ENCODE measurements at places on chromosomes 5 and 9. TPM values are rescaled to one million over a fixed set of nuclear protein-coding genes. Genes with fewer than 3 reads are reported as not detected.

The AK8 gene
- not detected for total RNA-seq

The RMI1 gene
- total RNA-seq = 21.4 TPM

The IFNA5 gene
- not detected for total RNA-seq

The ARAP3 gene
- 7.2 TPM for total RNA-seq

The FTMT gene
- not detected for total RNA-seq

The FBP1 gene
- total RNA-seq = 1.3 TPM

The HTR4 gene
- total RNA-seq = not detected

The SLC1A3 gene
- not detected for total RNA-seq

The CDH9 gene
- total RNA-seq = not detected

The NR5A1 gene
- total RNA-seq = not detected

The STK32A gene
- not detected for total RNA-seq

The SETD9 gene
- 4.6 TPM for total RNA-seq

The CATSPER3 gene
- 0.67 TPM for total RNA-seq

The ZBED3 gene
- total RNA-seq = 2.4 TPM

The OGN gene
- total RNA-seq = not detected

The C9orf152 gene
- not detected for total RNA-seq

The PCDHGA2 gene
- not detected for total RNA-seq

The CSF1R gene
- not detected for total RNA-seq

The AGXT2 gene
- not detected for total RNA-seq

The TAF11L3 gene
- not detected for total RNA-seq

The ZNF454 gene
- not detected for total RNA-seq

The CKMT2 gene
- not detected for total RNA-seq

The FBXO10 gene
- total RNA-seq = 3.5 TPM

The TRIO gene
- total RNA-seq = 5.8 TPM

The TMEFF1 gene
- total RNA-seq = 0.23 TPM

The PCDH12 gene
- 0.77 TPM for total RNA-seq

The TERT gene
- 1.9 TPM for total RNA-seq

The ENHO gene
- not detected for total RNA-seq

The INSL4 gene
- total RNA-seq = not detected

The ZNF346 gene
- total RNA-seq = 23.8 TPM

Measured in activated naive CD4-positive, alpha-beta T cell treated with anti-CD3 and anti-CD28 coated beads, Interleukin-2, amount 10 ng/mL, durations not matched to agents 5 hours and 36 hours (primary cell).